ENCODE measurements at places on chromosomes 5 and 9. TPM values are rescaled to one million over a fixed set of nuclear protein-coding genes. Genes with fewer than 3 reads are reported as not detected.

GRCh38 chr5:122591828-122592227 is 183.1 kb upstream of the SNX2 start:
- no peak for DNase-seq

DNA sequence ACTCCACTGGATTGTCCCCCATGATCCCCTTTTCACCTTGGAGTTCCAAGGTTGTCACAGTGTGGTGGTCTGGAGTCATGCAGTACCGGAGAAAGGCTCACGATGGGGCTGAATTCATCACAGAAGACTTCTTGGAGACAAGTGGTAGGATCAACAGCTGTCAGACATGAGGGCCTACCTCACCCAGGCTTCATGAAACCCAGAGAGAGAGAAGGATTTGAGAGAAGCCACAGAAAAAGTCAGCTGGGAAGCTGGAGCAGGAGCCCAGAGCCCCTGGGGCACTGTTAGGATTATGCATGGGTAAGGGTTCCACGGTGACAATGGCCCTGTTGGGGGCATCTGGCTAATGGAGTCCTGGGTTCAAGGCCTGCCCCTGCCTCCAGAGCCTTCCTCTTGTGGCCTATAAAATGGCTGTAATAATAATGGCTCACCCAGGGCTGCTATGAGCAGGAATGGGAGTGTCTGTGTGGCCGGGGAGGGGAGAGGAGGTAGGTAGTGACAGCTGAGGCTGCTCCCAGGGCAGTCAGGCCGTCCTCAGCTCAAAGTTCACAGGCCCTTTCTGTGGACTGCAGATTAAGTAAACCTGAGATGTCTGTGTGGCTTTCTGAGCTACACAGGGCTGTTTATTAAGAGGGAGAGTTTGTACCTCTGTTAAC is 910 bp downstream of the TRIM14 start:
- peak; percentile 39 for DNase-seq

DNA sequence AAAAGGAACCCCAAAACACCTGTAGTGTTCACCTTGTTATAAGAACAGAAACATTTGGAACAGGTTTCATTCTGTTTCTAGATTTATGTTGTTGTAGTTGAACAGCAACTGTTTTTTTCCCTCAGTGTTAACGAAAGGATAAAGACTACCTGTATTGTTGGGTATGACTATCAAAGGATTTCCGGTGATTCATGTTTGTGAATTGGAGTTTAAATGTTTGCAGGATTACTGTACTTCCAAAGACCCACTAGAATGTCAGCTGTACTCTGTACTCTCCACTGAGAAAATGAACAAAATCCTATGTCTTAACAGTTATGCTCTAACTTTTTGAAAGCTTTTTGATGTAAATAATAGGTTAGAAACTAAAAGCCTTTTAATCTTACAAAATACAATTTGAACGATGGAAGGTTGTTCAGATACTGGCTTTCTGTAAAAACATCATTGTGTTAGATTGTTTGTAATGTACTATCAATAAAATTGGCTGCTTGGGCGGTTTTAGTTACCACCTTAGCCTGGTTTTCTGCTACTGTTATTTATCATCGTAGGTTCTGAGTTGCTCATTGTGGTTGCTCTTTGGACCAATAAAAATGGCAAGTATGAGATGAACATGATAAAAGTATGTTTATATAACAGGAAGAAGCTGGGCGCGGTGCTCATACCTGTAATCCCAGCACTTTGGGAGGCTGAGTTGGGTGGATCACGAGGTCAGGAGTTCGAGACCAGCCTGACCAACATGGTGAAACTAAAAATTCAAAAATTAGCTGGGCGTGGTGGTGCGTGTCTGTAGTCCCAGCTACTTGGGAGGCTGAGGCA is 44.1 kb downstream of the DCP2 start:
- DNase-seq: no peak

DNA sequence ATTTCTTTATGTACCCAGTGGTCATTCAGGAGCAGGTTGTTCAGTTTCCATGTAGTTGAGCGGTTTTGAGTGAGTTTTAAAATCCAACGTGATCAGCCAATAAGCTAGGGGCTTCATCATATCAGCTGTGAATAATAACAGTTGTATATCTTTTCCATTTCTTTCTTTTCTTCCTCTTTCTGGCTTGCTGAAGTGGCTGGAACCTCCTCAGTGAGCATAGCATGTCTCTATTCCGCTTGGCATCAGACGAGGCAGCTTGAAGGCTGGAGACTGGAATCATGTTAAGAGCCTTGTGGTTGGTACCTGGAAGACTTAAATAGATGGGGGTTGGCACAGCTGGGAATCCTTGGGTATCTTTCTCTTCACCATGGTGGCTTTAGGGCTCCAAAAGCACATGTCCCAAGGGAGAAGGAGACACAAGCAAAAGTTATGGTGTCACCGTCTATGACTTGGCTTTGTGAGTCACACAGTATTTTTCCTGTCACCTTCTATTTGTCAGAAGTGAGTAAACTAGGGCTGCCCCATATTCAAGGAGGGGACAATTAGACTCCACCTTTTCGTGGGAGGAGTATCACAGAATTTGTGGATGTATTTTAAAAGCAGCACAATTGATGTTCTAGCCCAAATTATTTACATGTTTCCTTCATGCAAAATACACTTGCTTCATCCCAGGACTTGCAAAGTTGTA is 38.0 kb upstream of the RETREG1 start:
- DNase-seq: no peak

DNA sequence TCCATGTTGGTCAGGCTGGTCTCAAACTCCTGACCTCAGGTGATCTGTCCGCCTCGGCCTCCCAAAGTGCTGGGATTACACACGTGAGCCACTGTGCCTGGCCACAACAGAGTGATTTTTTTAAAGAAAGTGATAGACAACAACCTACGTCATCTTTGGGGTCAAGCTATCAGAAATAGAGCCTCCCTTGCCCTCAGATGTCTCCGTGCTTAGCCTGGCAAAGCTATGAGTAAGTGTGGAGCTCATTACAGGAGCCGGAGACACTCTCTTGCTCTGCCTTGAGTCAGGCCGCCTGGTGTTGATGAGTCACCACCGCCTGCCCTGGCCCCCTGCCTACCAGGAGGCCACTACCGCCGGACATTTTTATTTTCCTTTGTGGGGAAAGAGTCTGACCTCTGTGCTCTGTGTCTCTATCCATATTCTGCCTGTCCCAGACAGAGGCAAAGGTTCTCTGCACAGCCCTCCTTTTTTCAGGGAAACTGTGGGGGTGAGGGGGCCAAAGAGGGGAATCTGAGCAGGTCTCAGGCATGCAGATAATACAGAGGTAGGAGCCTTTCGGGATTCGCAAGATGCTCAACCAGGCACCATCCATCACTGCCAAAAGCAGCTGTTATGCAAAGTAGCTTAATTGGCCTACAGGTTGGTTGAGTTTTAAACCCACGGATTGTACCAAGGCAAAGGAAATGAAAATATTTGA is 123.7 kb upstream of the CPEB4 start:
- peak; percentile 90 for DNase-seq

DNA sequence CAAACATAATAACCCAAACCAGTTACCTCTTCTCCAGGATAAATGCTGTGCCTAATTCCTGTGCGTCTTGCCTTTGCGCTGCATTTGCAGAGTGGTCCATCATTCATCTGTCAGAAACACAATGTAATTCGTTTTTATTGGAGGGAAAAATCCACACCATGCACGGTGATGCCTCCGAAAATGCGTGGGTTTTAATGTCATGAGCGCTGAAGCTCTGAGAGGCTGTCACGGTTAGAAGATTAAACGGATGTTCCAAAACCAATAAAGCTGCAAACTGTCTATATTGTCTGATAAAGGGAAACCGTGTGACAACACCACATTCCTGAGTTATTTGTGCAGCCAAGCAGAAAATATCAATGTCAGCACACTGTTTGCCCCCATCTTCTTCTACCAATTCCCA is 27.4 kb downstream of the DROSHA start:
- DNase-seq: no peak

DNA sequence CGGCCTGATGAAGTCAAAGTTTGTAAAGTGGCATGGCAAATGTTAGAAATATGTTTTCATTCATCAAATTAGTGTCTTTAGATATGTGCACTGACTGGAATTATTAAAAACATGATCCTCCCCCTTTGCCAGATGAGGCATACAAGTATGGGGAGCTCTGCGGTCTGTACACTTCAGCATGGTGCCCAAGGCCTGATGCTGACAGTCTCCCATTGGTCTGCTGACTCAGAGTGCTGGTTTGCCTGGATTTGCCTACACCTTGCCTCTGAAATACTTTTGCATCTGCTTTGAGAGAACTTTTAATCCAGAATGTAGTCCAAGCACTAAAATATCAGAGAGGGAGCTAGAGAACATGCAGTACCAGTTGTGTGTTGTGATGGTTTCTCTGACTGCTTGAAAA is 354.3 kb upstream of the ACTBL2 start:
- DNase-seq: no peak

DNA sequence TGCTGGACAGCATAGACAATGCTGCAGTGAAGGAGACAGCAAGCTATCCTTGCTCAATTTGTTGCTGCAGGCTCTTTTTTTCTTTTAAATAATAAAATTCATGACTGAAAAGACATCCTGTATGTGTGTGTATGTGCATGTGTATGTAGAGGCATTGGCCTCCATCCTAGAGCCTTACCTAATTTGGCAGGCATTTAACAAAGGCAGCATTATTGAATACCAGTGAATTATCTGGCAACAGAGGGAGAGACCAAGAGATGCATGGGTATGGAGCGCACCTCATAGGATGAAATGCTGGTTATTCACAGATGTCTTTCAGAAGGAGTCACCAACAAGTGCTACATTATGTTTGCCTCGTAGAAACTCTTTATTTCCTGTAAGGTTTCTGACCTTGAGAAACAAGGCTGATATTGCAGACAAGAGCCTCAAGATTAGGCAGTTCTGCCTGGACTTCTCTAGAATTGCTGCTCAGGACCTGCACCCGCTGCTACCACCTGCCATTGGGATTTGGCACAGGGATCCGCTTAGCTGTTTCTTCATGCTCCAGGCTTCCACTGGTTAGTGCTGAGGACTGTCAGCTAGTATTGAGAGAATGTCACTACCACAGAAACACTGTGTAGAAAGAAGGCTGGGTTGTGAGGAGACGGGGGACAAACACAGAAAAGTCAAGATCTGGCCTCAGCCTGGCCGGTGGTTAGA is 247.7 kb upstream of the RFX3 start:
- DNase-seq: no peak

GRCh38 chr9:89602978-89603766 is 1.6 kb upstream of the GADD45G start:
- peak; percentile 93 for DNase-seq

DNA sequence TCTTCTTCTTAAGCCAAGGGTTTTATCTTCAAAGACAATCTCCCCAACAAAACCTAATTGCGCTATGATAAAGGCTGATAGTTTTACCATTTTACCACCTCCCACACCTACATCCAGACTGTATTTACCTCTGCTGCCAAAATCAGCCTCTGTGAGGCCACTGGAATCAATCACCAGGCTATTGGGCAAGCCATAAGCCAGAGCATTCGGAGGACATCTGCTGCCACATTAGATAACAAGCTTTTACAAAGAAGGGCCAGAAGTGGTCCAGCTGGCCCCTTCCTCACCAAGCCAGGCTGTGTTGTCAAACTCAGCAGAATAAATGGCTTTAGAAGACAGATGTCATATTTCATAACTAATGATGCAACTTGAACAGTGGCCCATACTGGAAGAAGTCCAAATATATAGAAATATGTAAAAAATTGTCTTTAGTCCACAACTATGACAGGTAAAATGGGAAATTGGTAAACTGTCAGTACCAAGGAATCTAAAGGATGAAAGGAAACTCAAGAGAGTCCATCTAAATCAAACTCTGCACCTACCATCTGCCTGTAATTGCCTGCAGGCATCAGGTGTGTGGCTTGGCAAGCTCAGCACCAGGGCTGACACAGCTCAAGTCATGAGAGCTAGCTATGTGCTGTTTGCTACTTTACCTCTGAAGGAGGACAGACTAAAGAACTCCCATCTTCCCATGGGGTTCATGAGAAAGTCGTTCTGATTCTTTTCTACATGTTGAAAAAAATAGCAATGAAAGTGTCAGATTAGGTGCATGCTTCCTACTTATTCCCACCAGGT is 16.1 kb downstream of the SLC45A2 start:
- DNase-seq: no peak

- DNase-seq: no peak
Observed at GRCh38 chr9:127817881-127818434, 15.3 kb downstream of the FPGS start.

DNA sequence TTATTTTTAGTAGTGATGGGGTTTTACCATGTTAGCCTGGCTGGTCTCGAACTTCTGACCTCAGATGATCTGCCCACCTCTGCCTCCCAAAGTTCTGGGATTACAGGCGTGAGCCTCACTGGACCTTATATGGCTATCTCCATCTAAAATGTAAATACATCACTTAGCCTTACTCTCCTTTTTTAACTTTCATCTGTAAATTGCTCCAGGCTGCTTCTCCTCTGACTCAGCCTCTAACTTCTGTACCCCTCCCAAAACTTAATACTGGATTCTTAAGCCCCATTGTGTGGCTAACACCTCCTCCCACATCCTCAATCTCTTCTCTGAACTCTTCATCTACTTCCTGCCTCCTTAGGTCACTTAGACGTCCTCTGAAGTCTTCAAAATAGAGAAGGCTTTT is 4.0 kb downstream of the SNX30 start:
- no peak for DNase-seq

DNA sequence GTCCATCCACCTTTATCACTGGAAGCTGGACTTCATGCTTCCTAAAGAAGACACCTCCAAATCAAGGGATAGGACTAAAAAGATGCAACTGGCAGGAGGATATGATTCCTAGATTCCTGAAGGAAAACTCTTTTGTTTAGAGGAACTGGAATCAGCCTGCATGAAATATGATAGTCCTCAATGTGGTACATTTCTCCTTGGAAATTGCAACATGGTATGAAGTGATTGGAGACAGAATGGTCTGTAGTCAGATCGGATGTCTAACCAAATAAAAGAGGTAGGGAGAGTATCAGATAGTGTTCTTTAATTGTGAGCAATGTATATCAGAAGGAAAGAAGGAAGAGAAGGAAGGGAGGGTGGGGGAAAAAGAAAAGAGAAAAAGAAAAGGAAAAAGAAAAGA is 116.1 kb upstream of the FSTL4 start:
- DNase-seq: no peak

The SLC6A3 gene
- not detected for total RNA-seq

The DDX4 gene
- total RNA-seq: not detected

- DNase-seq: no peak
Observed at GRCh38 chr5:124481419-124481818, 265.0 kb downstream of the ZNF608 start.

DNA sequence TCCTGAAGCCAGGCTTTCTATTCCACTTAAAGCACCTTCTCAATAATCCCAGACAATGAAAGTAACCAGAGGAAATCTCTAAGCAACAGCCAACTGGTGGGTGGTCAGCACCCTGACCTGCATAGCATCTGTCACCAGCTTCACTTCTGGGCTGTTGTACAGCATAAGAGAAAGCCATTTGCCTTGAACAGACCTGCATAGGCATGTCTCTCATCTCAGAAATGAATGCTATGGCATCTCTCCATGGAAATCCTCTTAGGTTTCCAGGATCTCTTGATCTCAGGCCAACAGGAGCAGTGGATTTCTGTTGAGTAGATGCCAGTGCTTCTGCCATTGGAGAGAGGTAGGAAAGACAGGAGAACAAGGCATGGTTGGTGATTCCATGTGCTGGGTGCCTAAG is 213.6 kb downstream of the GRIA1 start:
- DNase-seq: no peak
